ENCODE measurements at places on chromosomes 6 and 20. TPM values are rescaled to one million over a fixed set of nuclear protein-coding genes. Genes with fewer than 3 reads are reported as not detected.

The NR2E1 gene
- not detected for polyA plus RNA-seq

The PCMTD2 gene
- polyA plus RNA-seq, result 17.5 TPM

The TRIM40 gene
- polyA plus RNA-seq, result not detected

The SGK2 gene
- 16.5 TPM for polyA plus RNA-seq

The PLN gene
- 8.3 TPM for polyA plus RNA-seq

The KCNB1 gene
- 0.64 TPM for polyA plus RNA-seq

The SLC22A2 gene
- not detected for polyA plus RNA-seq

The CDSN gene
- not detected for polyA plus RNA-seq

The BMP2 gene
- polyA plus RNA-seq, result 2.6 TPM

The RALGAPA2 gene
- polyA plus RNA-seq, result 12.6 TPM

The MPIG6B gene
- polyA plus RNA-seq, result 0.22 TPM

The ZC3H12D gene
- polyA plus RNA-seq, result 0.24 TPM

The HLA-E gene
- polyA plus RNA-seq, result 197 TPM

The EYA4 gene
- 0.90 TPM for polyA plus RNA-seq

The TNFRSF6B gene
- 92.8 TPM for polyA plus RNA-seq

The ADGRF4 gene
- polyA plus RNA-seq, result 0.01 TPM

The THBD gene
- 106 TPM for polyA plus RNA-seq

The MAS1 gene
- under 0.01 TPM for polyA plus RNA-seq

All from adipose tissue (tissue), 3 donors.